ENCODE measurements at places on chromosomes 11 and 22.
A peak's percentile ranks its signal among the peaks of the same experiment; 100 is the strongest.

DNA sequence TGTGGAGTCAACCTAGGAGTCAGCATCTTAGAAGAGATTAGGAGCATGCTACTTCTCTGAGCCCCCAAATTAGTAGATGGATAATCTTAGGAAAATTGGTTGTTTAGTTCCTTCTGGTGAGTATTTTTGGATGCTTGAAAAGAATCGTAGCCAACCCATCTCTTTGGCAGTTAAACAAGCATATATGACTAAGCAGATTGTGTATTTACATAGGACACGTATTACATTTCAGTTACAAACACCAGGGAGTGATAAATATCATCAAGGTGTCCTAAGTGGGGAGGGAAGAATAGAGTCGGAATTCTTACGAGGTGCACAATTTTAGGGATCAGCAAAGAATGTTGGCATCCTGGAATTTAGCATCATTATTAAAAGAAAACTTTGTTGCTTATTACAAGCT lies 13.5 kb downstream of the PLET1 start:
- DNase-seq, result no peak

- no peak for DNase-seq
Measured at GRCh38 chr11:118672846-118673245, 6.6 kb downstream of the TREH start.

DNA sequence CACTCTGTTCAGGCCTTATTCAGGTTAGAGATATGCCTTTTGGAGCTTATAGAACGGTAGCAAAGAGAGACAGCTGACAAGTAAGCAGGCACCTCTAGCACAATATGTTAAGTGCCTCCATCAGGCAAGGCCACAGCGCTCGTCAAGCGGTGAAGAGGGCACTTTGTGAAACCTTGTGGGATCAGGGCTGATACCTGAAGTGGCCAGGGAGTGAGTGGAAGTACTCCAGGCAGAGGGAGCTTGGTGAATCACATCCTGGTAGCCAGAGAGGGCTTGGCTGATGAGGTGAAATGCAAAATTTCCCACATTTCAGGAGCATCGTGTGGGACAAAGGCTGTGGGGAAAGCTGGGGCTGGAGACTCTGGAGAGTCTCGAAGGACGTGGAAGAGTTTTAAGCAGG lies 87.4 kb downstream of the PKNOX2 start:
- no peak for DNase-seq

GRCh38 chr11:72972496-72973128 lies 158.4 kb downstream of the ATG16L2 start:
- DNase-seq, result no peak

DNA sequence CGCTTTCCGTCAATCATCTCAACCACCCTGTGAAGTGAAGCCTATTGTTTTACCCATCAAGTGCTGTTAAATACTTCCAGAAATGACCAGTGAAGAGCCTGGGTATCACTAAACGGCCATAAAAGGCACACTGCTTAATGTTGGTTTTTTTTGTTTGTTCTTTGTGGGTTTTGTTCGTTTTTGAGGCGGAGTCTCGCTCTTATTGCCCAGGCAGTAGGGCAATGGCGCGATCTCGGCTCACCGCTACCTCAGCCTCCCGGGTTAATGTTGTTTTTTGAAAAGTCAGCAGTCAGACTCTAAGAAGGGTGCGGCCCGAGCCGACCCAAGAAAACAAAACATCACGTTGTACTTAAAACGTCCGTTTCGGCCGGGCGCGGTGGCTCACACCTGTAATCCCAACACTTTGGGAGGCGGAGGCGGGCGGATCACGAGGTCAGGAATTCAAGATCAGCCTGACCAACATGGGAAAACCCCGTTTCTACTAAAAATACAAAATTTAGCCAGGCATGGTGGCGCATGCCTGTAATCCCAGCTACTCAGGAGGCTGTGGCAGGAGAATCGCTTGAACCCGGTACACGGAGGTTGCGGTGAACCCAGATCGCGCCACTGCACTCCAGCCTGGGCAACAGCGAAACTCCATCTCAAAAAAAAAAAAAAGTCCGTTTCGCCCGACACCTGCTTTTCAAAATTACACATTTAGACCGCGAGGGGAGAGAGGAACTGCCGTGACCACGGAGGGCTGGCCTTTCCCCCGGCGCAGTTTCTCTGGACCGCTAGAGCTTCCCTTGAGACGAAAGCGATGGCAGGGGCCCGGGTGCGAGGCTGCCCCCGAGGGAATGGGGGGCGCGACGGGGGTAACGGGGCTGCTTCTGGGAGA lies 714 bp downstream of the CD59 start:
- peak; percentile 30 for DNase-seq

DNA sequence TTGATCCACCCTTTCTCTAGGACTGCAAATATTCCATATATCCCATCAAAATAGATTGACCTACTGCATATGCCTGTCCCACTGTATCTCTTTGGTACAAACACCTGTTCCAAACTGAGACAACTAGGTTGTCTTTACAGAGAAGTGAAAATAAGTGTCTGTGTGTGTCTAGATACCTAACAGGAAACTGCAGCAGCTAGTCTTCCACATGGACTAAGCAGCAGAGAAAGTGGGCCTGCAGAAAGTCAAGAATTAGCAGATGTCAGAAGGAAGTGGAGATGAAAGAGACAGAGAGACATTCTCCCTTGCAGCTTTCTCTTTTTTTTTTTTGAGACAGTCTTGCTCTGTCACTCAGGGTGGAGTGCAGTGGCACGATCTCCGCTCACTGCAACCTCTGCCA lies 3.9 kb upstream of the RAB39A start:
- DNase-seq, result no peak

DNA sequence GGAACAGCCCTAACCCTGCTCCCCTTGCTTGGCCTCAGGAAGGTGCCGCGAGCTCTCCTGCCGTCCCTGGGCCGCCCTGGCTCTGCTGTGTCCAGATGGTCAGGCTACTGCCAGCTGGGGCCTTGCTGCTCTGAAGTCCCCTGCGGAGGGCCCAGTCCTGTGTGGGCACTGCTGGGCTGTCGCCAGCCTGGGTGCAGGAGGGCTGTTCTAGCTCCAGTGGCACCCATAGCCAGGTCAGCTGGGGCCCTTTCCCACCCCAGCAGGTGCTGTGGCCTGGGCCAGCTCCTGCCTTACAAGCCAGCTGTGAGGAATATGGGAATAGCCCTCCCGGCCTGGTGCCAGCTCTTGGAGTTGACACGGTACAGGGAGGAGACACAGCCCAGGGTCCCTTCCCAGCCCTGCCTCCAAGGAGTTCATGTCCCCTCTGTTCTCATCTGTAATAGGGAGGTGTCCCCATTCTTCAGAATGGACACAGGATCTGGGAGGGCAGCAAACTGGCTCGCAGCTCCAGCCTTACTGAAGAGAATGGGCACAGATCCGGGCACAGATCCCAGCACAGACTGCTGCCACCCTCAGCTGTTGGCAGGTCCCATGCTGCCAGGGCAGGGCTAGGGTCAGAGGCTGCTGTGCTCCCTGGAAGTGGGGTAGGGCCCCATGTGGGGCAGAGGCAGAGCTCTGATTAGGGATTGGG lies 3.9 kb downstream of the DERL3 start:
- DNase-seq, result no peak
